ENCODE measurements at places on chromosomes 11 and 22. TPM values are rescaled to one million over a fixed set of nuclear protein-coding genes. Genes with fewer than 3 reads are reported as not detected.

- no peaks in the 10 kb centered on the region for H3K36me3 ChIP-seq
- no peak for DNase-seq
- H3K4me1 ChIP-seq = peaks cover 50% of the 10 kb centered on the region
- no peak overlapping the region for H3K27ac ChIP-seq
- H3K4me3 ChIP-seq = no peak overlapping the region
Measured at GRCh38 chr11:35085531-35086165, 53.3 kb upstream of the CD44 start.

DNA sequence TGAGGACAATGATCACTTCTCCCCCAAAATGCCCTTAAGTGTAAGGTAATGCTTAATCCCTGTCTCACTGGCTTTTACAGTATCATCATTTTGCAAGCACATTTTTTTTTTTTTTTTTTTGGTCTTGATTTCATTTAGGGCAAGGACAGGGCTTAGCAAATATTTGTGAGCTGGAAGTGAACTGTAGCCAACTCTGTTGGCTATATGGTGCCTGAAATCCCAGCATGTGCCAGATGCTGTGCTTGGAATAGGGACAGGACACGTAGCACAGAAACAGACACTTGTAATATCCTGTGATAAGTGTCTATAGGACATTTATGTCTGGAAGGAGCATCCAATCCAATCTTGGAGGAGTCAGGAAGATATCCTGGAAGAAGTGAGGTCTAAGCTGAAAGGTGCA, 198.3 kb downstream of the NAV2 start:
- DNase-seq = no peak
- H3K4me3 ChIP-seq = no peak overlapping the region
- peaks cover 9% of the 10 kb centered on the region for H3K4me1 ChIP-seq
- no peaks in the 10 kb centered on the region for H3K27me3 ChIP-seq

DNA sequence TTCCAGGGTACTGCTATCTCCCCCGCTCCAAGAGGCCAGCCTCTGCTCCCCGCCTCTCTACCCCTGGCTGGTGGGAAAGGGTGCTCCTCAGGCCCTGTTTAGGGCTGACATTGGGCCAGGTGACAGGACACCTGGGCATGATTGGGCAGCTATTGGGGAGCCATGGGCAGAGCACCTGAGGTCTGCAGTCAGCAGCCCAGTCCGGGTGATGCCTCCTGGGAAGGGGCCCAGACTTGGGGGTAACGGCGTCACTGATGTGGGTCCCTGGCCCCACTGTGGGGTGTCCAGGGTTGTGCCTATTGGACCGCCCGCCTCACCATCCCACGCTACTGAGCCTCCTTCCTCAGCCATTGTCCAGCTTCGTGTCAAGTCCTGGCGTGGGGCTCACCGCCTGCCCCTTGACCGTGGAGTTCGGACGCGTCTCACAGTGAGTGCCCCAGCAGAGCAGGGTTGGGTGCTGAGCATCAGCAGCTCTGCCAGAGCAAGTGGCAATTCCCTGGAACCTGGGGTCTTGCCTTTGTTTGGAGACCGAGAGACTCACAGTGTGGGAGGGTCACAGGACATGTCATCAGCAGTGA, 2.8 kb upstream of the GATD1 start:
- no peaks in the 10 kb centered on the region for H3K27me3 ChIP-seq
- H3K4me3 ChIP-seq = no peak overlapping the region
- no peaks in the 10 kb centered on the region for H3K36me3 ChIP-seq
- peaks cover 36% of the 10 kb centered on the region for H3K4me1 ChIP-seq
- no peak overlapping the region for H3K27ac ChIP-seq

DNA sequence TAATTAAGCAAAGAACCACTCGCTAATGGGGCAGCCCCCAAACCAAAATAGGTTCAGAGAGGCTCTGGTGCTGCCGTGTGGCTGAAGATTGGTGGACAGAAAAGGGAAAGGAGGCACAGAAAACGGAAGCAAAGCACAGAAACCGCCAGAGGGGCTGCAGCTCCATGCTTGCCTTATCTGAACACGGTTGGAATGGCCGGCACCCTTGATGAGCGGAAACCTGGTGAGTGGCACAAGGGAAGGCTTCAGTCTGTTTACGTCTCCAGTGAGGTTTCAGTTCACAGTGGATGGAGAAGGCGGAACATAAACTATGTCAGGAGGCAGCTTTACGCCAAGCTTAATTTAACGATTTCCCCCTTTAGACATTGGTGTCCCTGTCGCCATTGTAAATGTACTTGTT, 5.2 kb upstream of the PRR33 start:
- H3K4me3 ChIP-seq = peak overlapping the region; percentile 28
- H3K36me3 ChIP-seq = no peaks in the 10 kb centered on the region
- H3K4me1 ChIP-seq = no peaks in the 10 kb centered on the region
- H3K27ac ChIP-seq = peak overlapping the region; percentile 36

DNA sequence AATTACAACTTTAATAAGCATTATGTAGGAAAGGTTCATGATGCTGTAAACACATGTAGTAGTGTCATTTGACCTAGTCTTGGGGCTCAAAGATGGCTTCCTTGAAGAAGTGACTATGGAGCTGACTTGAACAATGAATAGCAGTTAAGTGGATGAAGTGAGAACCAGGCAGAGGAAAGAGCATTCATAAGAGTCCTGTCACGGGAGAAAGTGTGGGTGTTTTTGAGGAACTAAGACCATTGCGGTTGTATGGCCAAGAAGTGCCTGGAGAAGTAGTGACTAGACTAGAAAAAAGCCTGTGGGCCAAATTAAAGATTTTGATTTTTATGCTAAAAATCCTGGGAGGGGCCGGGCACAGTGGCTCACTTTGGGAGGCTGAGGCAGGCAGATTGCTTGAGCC, 7.2 kb upstream of the IL18BP start:
- no peaks in the 10 kb centered on the region for H3K27me3 ChIP-seq
- no peak for DNase-seq
- peaks cover 7% of the 10 kb centered on the region for H3K4me1 ChIP-seq
- H3K4me3 ChIP-seq = no peak overlapping the region
- H3K27ac ChIP-seq = peak overlapping the region; percentile 26

The TEAD1 gene
- total RNA-seq = 51.9 TPM

The TH gene
- total RNA-seq = not detected

The USP35 gene
- total RNA-seq = 6.8 TPM

The OR5T2 gene
- not detected for total RNA-seq

The HMGXB4 gene
- total RNA-seq = 15.6 TPM

The UPK3A gene
- total RNA-seq = not detected
